ENCODE measurements at places on chromosomes 2 and 18.

DNA sequence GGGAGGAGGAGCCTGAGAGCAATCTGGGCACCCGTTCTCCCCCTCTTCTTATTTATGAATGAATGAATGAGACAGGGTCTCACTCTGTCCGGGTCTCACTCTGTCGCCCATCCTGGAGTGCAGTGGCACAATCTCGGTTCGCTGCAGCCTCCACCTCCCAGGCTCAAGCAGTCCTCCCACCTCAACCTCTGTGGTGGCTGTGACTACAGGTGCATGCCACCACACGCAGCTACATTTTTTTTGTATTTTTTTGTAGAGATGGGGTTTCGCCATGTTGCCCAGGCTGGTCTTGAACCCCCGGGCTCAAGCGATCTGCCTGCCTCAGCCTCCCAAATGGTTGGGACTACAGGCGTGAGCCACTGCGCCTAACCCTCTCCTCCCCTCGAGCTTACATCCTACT is 198.4 kb downstream of the NEDD4L start:
- no peak for DNase-seq

DNA sequence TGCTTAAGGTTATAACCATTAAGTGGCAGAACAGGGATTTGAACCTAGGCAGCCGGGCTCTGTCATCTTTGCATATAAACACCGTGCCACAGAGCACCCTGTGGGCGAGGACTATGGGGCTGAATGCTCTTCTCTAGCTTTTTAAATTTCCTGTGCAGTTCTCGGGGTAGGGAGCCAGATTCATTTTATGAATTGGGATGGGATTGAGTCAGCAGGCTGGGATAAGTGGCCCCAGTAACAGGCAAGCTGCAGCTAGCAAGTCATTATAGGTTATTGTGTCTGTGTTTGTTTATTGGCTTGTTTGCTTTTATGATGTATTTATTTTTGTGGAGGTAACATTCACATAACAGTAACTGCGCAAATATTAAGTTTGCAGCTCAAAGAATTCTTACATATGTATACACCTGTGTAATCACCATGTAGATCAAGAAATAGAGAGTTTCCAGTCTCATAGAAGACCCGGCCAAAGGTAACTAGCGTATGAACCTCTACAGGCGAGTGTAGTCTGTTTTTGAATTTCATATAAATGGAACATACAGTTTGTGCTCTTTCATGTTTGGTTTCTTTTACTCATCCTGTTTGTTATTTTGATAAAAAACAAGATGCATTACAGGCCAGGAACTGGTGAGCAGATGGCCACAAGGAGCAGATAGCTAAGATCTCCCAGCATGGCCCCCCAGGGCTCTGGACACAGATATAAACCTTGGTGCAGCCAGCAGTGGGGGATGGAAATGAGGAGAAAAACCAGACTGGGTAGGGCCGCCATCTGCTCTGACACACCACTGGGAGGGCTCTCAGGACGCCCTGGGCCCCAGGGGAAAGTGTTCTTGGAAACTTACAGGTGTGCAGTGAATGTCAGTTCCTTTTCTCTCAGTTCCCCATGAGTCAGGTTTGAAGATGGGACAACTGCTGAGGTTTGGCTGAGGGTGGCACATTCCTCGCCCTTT is 49.2 kb upstream of the GPR155 start:
- no peak for DNase-seq

DNA sequence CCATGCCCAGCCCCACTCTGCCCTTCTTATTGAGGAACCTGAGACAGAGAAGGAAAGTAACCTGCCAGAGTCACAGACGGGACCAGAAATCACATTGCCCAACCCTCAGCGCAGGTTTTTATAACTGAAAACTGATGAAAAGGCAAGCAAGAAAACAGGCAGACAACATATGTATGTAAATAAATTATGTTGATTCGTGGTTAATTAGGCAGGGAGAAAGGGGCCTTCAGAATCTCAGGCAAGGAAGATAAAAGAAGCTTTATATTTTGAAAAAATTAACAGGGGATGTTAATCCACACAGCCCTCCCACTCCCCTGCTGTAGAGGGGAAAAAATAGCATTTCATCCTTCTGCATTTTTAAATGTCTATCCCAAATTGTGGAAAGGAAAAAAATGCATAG is 378.5 kb downstream of the PIK3C3 start:
- no peak for DNase-seq

GRCh38 chr2:195652911-195653310 is 4.1 kb upstream of the SLC39A10 start:
- DNase-seq = no peak
